Placental epithelial cell (primary cell): ENCODE measurements at places on chromosomes 12 and 14. TPM values are rescaled to one million over a fixed set of nuclear protein-coding genes. Genes with fewer than 3 reads are reported as not detected.

Gene FOXN4
- not detected in 2 replicates for total RNA-seq

Gene POLE2
- 5.3 and 7.9 TPM in 2 replicates for total RNA-seq

Gene CABP1
- total RNA-seq: 0.33 TPM in 1 of 2 replicates, not detected in the other

Gene PTPN21
- 33.8 and 42.7 TPM in 2 replicates for total RNA-seq

Gene NOS1
- total RNA-seq: not detected in 2 replicates

Gene TMEM229B
- total RNA-seq: under 0.01 and 0.22 TPM in 2 replicates

Gene GPR137C
- total RNA-seq: 0.39 and 0.98 TPM in 2 replicates

Gene SCN8A
- total RNA-seq: 0.11 and 0.39 TPM in 2 replicates

Gene FAIM2
- under 0.01 TPM in 2 replicates for total RNA-seq

Gene CCDC59
- total RNA-seq: 30.8 and 33.8 TPM in 2 replicates

Gene SPTB
- 0.39 and 0.98 TPM in 2 replicates for total RNA-seq

Gene SYT1
- under 0.01 and 0.54 TPM in 2 replicates for total RNA-seq

Gene TMEM30B
- 9.0 and 10.6 TPM in 2 replicates for total RNA-seq

Gene MLF2
- 117 and 212 TPM in 2 replicates for total RNA-seq

Gene EPYC
- not detected in 2 replicates for total RNA-seq

Gene FZD10
- total RNA-seq: 0.87 TPM in 1 of 2 replicates, not detected in the other

Gene CIROP
- not detected in 2 replicates for total RNA-seq

Gene ZNF891
- total RNA-seq: 0.76 and 1.2 TPM in 2 replicates

Gene SDR9C7
- total RNA-seq: under 0.01 TPM in 1 of 2 replicates, not detected in the other

Gene MANSC4
- total RNA-seq: not detected in 2 replicates

Gene NGB
- not detected in 2 replicates for total RNA-seq

Gene TMTC1
- total RNA-seq: under 0.01 and 0.39 TPM in 2 replicates

Gene GEMIN2
- 14.7 and 17.7 TPM in 2 replicates for total RNA-seq

Gene TSPAN11
- under 0.01 TPM in 2 replicates for total RNA-seq

Gene GPD1
- 1.2 TPM in 1 of 2 replicates, not detected in the other for total RNA-seq

Gene C14orf119
- total RNA-seq: 32.4 and 34.2 TPM in 2 replicates

Gene MAP3K9
- 6.3 and 14.7 TPM in 2 replicates for total RNA-seq

Gene COL2A1
- under 0.01 and 1.5 TPM in 2 replicates for total RNA-seq

Gene AGAP2
- total RNA-seq: 0.33 and 0.39 TPM in 2 replicates

Gene TAS2R7
- 0.39 TPM in 1 of 2 replicates, not detected in the other for total RNA-seq

Gene FAM90A1
- 0.11 TPM in 1 of 2 replicates, not detected in the other for total RNA-seq

Gene PRH2
- 1.1 and 1.2 TPM in 2 replicates for total RNA-seq

Gene P2RX7
- total RNA-seq: under 0.01 TPM in 1 of 2 replicates, not detected in the other

Gene SDSL
- total RNA-seq: 4.9 and 5.1 TPM in 2 replicates

Gene KRT3
- not detected in 2 replicates for total RNA-seq
